Type B pancreatic cell (in vitro differentiated cells): ENCODE measurements at places on chromosomes 13 and 19. TPM values are rescaled to one million over a fixed set of nuclear protein-coding genes. Genes with fewer than 3 reads are reported as not detected.

SERPINE3 gene
- 0.12 and 0.36 TPM in 2 replicates for total RNA-seq

GRCh38 chr13:51804295-51805172 lies 571 bp upstream of the DHRS12 start:
- peak overlapping the region; percentile 89 for H3K4me3 ChIP-seq
- H3K27ac ChIP-seq = peak overlapping the region; percentile 89
- no peaks in the 10 kb centered on the region for H3K27me3 ChIP-seq
- no peaks in the 10 kb centered on the region for H3K36me3 ChIP-seq
- peaks cover 30% of the 10 kb centered on the region for H3K4me1 ChIP-seq

DNA sequence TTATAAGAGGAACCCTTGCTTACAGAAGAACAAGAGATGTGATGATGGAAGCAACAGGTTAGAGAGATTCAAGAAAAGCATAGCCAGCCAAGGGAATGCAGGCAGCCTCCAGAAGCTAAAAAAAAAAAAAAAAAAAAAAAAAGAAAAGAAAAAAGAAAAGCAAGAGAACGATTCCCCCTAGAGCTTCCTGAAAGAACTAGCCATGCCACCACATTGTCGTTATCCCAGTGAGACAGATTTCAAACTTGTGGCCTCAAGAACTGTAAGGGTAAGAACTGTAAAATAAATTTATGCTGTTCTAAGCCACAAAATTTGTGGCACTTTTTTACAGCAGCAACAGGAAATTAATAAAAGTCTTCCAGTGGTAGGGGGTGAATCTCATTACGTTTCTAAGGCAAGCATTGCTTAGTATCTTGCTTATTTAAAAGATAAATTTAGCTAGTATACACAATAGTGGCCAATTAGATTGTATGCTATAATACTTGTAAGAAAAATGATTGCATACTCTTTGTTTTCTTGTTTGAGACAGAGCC lies 21.8 kb downstream of the RFXAP start:
- no peaks in the 10 kb centered on the region for H3K27me3 ChIP-seq
- no peak overlapping the region for H3K4me3 ChIP-seq
- no peak for DNase-seq
- H3K36me3 ChIP-seq = peaks cover 11% of the 10 kb centered on the region
- no peak overlapping the region for H3K27ac ChIP-seq
- H3K4me1 ChIP-seq = peaks cover 13% of the 10 kb centered on the region

- H3K4me1 ChIP-seq = peaks cover 50% of the 10 kb centered on the region
- H3K4me3 ChIP-seq = no peak overlapping the region
- H3K27ac ChIP-seq = peak overlapping the region; percentile 23
- no peaks in the 10 kb centered on the region for H3K27me3 ChIP-seq
- no peak for DNase-seq
- peaks cover 21% of the 10 kb centered on the region for H3K36me3 ChIP-seq
Measured at GRCh38 chr13:46639033-46639981, 86.3 kb downstream of the LRCH1 start.
